ENCODE measurements at places on chromosomes 3 and 15. TPM values are rescaled to one million over a fixed set of nuclear protein-coding genes. Genes with fewer than 3 reads are reported as not detected.
A peak's percentile ranks its signal among the peaks of the same experiment; 100 is the strongest.

GRCh38 chr15:33680336-33680735 lies 288.0 kb upstream of the CHRM5 start:
- H3K4me1 ChIP-seq = no peaks in the 10 kb centered on the region
- H3K4me3 ChIP-seq = no peak overlapping the region
- no peak overlapping the region for H3K27ac ChIP-seq
- no peaks in the 10 kb centered on the region for H3K27me3 ChIP-seq
- H3K36me3 ChIP-seq = no peaks in the 10 kb centered on the region
- DNase-seq = no peak

GRCh38 chr15:69668039-69668705 lies 215.6 kb downstream of the RPLP1 start:
- no peak for DNase-seq
- no peak overlapping the region for H3K4me3 ChIP-seq
- H3K36me3 ChIP-seq = no peaks in the 10 kb centered on the region

- peaks cover 3% of the 10 kb centered on the region for H3K36me3 ChIP-seq
- H3K4me1 ChIP-seq = no peaks in the 10 kb centered on the region
- no peak overlapping the region for H3K4me3 ChIP-seq
- no peaks in the 10 kb centered on the region for H3K27me3 ChIP-seq
- peak; percentile 44 for DNase-seq
Observed at GRCh38 chr3:12822725-12823373, 18.5 kb downstream of the RPL32 start.

DNA sequence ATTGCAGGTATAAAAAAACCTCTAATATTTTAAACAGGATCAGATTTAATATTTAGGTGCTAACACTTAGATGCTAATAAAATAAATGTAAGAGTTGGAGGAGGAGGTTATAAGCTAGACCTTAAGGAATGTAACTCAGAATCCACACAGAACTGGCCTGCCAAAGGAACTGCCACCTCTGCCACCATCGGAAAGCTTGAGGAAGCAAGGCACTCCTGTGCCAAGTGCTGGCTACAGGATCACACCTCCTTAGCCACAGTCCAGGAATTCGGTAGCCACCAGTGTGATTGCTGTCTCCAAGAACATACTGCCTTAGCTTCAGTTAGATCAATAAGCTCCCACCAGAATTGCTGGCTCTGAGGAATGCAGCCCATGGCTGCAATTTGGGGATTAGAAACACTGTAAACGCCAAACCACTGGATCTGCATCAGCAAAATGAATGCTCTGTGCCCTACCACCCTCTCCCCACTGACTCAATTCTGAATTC lies 58.0 kb downstream of the FRMD5 start:
- no peaks in the 10 kb centered on the region for H3K36me3 ChIP-seq
- no peaks in the 10 kb centered on the region for H3K4me1 ChIP-seq
- no peaks in the 10 kb centered on the region for H3K27me3 ChIP-seq
- no peak overlapping the region for H3K4me3 ChIP-seq
- DNase-seq = no peak
- H3K27ac ChIP-seq = no peak overlapping the region

- no peaks in the 10 kb centered on the region for H3K36me3 ChIP-seq
- H3K27ac ChIP-seq = no peak overlapping the region
- H3K27me3 ChIP-seq = no peaks in the 10 kb centered on the region
- peaks cover 71% of the 10 kb centered on the region for H3K4me1 ChIP-seq
- DNase-seq = no peak
Observed at GRCh38 chr3:125144653-125145314, 67.8 kb downstream of the SLC12A8 start.

The ACOX2 gene
- 1.6 TPM for total RNA-seq

The RFT1 gene
- 7.0 TPM for total RNA-seq

Data from stomach (tissue), 19 donors.